ENCODE measurements at places on chromosomes 1 and 21. TPM values are rescaled to one million over a fixed set of nuclear protein-coding genes. Genes with fewer than 3 reads are reported as not detected.

TCEA3 gene
- total RNA-seq = 78.6 TPM

LAPTM5 gene
- 18.8 TPM for total RNA-seq

DNA sequence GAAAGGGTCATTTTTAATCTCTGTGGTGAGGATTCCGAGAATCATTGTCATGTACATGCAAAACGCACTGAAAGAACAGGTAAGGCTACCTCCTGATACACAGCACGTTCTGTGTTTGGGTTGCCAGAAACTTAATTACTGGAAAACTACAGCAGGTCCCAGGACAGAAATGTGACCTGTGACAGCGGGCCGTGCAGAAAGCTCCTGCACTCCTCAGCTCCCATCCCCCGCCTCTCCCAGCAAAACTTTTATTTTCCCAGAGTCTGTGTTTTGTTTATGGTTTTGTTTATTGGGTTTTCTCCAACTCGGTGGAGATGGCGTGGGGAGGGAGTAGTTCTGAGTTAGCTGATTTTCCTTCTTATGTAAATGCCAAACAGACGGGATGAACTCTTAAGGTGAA, 44.7 kb downstream of the SLC44A3 start:
- no peak for DNase-seq

TTC24 gene
- total RNA-seq = not detected

- DNase-seq = no peak
These were observed 688.8 kb downstream of the PLA2G4A start for GRCh38 chr1:187517546-187517945.

GRCh38 chr1:12320486-12320885, 90.7 kb downstream of the VPS13D start:
- no peak for DNase-seq

DNA sequence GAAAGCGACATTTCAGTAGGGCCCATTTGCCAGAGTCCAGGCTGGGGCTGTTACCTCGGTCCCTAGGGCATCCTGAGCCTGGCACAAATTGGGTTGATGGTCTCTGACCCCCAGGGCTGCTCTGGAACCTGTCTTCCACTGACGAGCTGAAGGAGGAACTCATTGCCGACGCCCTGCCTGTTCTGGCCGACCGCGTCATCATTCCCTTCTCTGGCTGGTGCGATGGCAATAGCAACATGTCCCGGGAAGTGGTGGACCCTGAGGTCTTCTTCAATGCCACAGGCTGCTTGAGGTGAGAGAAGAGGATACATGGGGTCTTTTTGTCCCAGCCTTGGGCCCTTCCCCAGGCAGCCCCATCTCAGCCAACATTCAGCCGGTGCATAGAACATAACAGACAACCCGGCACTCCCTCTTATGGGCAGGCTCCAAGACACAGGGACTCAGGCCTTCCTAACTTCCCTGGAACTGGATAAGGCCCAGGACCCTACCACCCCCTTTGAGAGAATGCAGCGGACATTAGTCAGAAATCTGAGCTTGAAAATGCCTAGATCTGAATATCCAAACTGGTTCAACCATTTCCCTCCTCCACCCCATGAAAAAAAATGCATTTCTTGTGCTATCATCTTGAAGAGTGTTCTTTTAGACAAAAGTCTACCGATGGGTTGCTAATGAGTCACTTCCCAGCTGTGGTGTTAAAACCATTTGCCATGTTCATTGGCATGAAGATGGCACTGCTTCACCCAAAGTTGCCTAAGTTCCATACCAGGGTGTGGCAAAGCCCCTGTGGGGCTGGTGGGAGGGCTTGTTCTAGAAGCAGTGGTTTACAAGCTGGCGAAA, 35.4 kb downstream of the PKP1 start:
- no peak for DNase-seq

DNA sequence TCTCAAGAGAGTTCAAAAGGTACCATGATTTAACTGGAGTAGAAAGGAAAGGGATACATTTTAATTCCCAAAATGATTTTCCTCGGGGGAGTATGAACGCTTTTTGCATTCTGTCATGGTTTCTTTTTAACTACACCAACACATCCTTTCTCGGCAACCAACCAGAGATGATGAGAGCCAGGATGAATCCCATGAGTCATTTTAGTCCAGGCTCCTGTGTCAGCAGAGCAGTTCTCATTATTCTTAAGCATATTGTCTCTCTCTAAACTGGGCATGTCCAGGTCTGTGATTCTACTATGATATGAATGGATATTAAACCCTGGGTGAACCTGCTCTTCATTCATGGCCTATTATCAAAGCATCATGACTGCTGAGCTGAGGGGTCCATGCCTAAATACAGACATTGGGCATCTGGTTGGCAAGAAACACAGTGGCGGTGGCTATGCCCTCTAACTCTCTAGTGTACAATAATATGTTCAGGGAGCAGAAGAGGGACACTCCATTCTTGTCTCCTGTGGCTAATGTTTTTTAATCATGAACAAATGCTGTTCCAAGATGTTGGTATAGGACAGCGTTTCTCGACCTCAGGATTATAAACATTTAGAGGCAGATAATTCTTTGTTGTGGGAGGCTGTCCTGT, 124.3 kb upstream of the ESRRG start:
- no peak for DNase-seq

HPDL gene
- total RNA-seq = not detected

DNA sequence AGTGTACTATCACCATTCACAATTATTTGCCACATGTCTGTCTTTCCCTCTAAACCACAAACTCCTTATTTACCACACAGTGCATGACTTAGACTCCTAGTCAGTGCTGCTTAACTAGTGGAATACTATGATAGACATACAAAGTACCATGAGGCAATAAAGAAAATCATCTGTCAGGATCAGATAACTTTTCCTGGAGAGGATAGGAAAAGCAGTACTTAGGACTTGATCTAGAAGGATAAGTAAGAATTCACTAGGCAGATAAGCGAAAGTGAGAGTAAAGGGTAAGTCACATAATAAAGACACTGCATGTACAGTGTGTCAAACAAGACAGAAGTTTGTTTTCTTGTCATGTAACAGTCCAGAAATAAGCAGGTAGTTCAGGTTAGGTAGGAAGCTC, 21.2 kb upstream of the TSPAN1 start:
- DNase-seq = no peak

- no peak for DNase-seq
These were observed 2.0 kb downstream of the USP33 start for GRCh38 chr1:77757603-77758002.

All from left ventricle myocardium inferior (tissue), 1 donor.